ENCODE measurements at places on chromosomes 2 and 18. TPM values are rescaled to one million over a fixed set of nuclear protein-coding genes. Genes with fewer than 3 reads are reported as not detected.

RGPD3 gene
- 0.38 TPM for total RNA-seq

MXD1 gene
- 6.5 TPM for total RNA-seq

GRHL1 gene
- total RNA-seq, result 0.52 TPM

GPR17 gene
- not detected for total RNA-seq

TMEM37 gene
- 0.80 TPM for total RNA-seq

IL36B gene
- total RNA-seq, result not detected

WDSUB1 gene
- 1.4 TPM for total RNA-seq

MALL gene
- total RNA-seq, result 1.7 TPM

PIEZO2 gene
- 0.18 TPM for total RNA-seq

CTLA4 gene
- not detected for total RNA-seq

FBXO48 gene
- total RNA-seq, result 1.9 TPM

DHRS9 gene
- not detected for total RNA-seq

KCNE4 gene
- 4.3 TPM for total RNA-seq

TDRD15 gene
- total RNA-seq, result not detected

SH3BP4 gene
- total RNA-seq, result 36.9 TPM

SNTG2 gene
- total RNA-seq, result not detected

GTF2A1L gene
- total RNA-seq, result 1.8 TPM

Data from gastrocnemius medialis (tissue), 4 donors.